MG63 (cell line): ENCODE measurements at places on chromosomes 2 and 18. TPM values are rescaled to one million over a fixed set of nuclear protein-coding genes. Genes with fewer than 3 reads are reported as not detected.

- no peak for DNase-seq
Observed at GRCh38 chr2:195488567-195488966, 168.5 kb upstream of the SLC39A10 start.

DNA sequence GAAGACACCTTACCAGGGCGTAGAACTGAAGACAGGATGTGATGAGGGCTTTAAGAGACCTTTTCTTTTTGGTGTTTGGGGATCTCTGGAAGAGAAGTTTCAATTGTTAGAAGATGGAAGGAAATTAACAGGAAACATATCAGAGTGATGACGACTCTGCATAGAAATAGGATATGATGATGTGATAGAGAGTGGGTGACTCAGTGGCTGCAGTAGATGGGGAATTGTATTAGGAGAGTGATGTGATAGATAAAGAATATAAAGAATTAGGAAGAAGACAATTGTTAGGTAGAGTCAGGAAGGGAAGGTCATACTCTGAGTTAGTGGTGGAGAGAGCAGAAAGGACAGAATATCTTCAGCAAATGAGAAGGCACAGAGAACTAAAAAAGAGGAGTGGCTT lies 593.9 kb downstream of the NYAP2 start:
- DNase-seq, result no peak

DNA sequence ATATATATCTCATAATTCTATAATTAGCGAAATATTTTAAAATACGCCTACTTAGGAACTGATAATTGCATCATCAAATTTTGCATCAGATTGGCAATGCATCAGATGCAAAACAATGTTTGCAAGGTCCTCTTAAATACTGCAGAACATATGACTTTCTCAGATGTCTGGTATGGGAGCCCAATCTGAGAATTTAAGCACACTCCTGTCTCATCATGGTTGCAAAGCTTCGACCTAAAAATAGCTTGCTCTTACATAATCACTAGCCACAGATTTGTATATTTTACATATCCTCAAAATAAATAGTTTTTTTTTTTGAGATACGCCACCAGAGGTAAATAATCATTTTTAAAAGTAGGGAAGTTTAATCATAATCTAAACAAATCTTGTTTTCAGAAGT lies 123.2 kb downstream of the CABYR start:
- no peak for DNase-seq

DNA sequence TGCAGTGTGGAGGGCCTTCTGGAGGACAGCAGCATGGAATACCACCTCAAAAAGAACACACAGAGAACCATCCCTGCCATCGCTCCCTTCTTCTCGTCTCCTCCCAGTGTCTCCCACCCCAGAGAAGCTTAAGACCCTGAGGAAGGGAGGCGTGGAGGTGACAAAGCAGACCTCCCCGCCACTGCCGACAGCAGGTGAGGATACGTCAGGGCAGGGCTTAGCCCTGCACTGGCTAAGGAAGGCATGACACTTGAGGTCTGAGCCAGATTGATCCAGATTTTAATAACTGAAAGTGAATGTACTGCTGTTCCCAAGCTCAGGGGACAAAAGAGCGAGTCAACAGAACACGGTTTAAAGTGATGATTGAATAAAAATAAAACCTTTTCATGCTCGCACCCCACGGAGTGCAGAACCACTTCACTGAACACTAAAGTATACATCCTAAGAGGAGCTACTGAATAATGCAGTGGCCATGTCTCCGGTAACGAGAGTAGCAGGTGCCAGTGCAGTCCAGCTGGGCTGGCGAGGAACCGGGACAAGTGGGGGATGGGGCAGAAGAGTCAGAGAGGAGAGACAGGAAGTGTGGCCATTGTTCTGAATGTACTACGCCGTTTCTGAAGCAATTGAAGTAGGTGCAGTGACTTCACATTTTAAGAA lies 391.0 kb downstream of the CDH2 start:
- no peak for DNase-seq

- no peak for DNase-seq
Observed at GRCh38 chr18:58054041-58054781, 10.2 kb downstream of the NEDD4L start.

DNA sequence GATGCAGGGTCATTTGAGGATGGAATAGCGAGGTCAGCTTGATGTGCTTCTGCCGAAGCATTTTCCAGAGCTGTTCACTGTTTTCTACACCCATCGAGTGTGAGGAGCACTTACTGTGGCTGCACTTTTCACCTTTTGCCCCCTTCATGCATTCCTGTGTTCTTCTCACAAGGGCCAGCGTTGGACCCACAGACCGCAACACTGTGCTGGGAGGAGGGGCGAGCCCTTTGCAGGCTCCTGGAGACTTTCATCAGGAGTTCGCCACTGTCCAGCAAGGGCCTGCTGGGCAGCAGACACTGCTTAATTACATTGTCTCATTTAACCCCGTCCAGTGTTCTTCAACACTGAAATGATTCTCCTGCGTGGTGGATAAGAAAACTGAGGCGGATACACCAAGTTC lies 29.9 kb downstream of the CYP26B1 start:
- DNase-seq, result no peak

GRCh38 chr2:162518894-162519293 lies 175.0 kb downstream of the GCA start:
- DNase-seq, result no peak

- no peak for DNase-seq
Observed at GRCh38 chr18:62576845-62577512, 54.2 kb downstream of the ZCCHC2 start.

DNA sequence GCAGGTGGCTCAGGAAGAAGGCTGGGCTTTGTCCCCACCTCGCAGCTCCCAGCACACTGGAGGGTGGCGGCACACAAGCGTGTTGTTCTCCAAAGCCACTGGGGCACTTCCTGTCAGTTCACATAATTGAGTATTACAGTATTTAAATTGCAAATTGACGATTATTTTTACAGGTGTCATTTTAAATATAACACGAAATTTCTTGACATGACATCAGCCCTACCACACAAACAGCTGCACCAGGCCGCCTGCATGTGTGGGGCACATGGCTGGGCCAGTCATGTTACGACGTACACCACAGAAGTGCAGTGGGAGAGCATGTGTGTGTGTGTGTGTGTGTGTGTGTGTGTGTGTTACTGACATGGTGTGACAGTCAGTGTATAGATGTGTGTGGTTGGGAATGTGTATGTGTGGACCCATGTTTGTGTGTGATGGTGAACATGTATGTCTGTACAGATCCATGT lies 155.6 kb downstream of the TTC32 start:
- no peak for DNase-seq

DNA sequence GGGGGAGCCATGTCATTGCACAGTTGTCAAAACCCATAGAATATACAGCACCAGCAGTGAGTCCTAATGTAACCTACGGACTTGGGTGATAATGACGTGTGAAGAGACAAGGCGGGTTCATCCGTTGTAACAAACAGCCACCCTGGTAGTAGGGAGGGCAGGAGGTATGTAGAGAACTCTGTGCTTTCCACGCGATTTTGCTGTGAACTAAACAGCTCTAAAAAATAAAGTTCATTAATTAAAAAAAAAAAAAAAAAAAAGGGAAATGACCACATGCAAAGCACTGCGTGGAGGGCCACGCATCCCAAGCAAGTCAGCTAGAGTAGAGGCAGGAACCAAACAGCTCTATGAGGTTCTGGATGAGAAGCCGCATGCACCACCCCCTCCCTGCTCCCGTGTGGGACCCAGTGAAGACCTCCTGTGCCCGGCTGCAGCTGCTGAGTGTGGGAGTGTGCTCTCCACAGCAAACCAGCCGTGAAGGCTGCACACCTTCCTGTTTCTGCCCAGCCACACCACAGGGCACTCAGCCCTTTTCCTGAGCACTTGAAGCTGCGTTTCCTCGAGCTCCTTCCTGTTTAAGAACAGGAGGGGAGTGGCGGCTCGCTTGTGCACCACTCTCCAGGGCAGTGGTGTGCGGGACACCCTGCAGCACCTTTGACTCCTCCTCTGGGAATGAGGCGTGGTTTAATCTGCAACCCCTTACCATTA lies 65.6 kb downstream of the ODC1 start:
- DNase-seq, result no peak

GRCh38 chr18:47287911-47288585 lies 36.6 kb upstream of the SKOR2 start:
- no peak for DNase-seq

The KLHL30 gene
- not detected in 2 replicates for total RNA-seq

The TANK gene
- 28.1 and 30.7 TPM in 2 replicates for total RNA-seq

The ABCG8 gene
- total RNA-seq, result not detected in 2 replicates

The MAP3K2 gene
- 10.6 and 32.9 TPM in 2 replicates for total RNA-seq
